ENCODE measurements at places on chromosomes 12 and 14. TPM values are rescaled to one million over a fixed set of nuclear protein-coding genes. Genes with fewer than 3 reads are reported as not detected.

- no peaks in the 10 kb centered on the region for H3K27me3 ChIP-seq
- no peaks in the 10 kb centered on the region for H3K4me1 ChIP-seq
- no peak overlapping the region for H3K27ac ChIP-seq
- no peaks in the 10 kb centered on the region for H3K36me3 ChIP-seq
- DNase-seq, result no peak
Observed at GRCh38 chr12:128426511-128426910, 159.5 kb downstream of the TMEM132C start.

DNA sequence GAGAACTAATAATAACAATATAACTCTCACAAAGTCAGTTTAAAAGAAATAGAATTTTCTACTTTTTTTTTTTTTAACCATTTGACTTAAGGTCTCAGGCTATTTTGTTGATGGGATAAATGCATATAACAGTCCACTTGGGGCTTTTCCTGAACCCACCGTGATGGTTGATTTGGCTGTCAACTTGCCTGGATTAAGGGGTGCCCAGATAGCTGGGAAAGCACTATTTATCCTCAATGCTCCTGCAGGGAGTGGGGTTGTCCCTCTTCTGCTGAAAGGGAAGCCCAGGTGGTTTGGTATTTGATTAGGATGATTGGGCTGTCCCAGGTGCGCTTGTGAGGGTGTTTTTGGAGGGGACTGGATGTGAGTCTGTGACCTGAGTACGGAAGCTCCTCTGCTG is 114.9 kb downstream of the AACS start:
- H3K36me3 ChIP-seq, result no peaks in the 10 kb centered on the region
- no peak overlapping the region for H3K27ac ChIP-seq
- H3K4me3 ChIP-seq, result no peak overlapping the region
- H3K4me1 ChIP-seq, result no peaks in the 10 kb centered on the region
- no peak for DNase-seq

The KRT5 gene
- total RNA-seq, result 2.7 TPM

The CLEC7A gene
- 9.3 TPM for total RNA-seq

DNA sequence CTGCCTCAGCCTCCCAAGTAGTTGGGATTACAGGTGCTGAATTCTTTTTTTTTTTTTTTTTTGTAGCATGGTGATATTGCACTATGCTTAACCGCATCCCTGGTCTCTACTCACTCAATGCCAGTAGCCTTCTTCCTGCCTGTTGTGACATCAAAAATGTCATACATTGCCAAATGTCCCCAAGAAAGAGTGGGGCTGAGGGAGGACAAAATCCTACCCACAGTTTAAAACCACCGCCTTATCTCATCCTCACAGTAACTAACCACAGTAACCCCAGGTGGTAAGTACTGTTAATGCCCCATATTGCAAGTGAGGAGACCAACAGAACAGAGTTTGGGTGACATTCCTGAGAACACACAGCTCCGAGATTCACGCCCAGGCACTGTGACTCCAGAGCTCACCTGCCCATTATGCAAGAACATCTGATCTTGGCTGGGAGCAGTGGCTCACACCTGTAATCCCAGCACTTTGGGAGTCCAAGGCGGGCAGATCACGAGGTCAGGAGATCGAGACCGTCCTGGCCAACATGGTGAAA is 19.6 kb downstream of the MORN3 start:
- no peaks in the 10 kb centered on the region for H3K4me1 ChIP-seq
- no peak for DNase-seq
- no peaks in the 10 kb centered on the region for H3K36me3 ChIP-seq
- H3K27ac ChIP-seq, result no peak overlapping the region
- H3K4me3 ChIP-seq, result no peak overlapping the region
- no peaks in the 10 kb centered on the region for H3K27me3 ChIP-seq

The ZC2HC1C gene
- 1.2 TPM for total RNA-seq

- no peak for DNase-seq
- H3K4me1 ChIP-seq, result no peaks in the 10 kb centered on the region
- no peaks in the 10 kb centered on the region for H3K36me3 ChIP-seq
Observed at GRCh38 chr12:60494244-60494643, 898.4 kb downstream of the SLC16A7 start.

The LHX5 gene
- total RNA-seq, result not detected

DNA sequence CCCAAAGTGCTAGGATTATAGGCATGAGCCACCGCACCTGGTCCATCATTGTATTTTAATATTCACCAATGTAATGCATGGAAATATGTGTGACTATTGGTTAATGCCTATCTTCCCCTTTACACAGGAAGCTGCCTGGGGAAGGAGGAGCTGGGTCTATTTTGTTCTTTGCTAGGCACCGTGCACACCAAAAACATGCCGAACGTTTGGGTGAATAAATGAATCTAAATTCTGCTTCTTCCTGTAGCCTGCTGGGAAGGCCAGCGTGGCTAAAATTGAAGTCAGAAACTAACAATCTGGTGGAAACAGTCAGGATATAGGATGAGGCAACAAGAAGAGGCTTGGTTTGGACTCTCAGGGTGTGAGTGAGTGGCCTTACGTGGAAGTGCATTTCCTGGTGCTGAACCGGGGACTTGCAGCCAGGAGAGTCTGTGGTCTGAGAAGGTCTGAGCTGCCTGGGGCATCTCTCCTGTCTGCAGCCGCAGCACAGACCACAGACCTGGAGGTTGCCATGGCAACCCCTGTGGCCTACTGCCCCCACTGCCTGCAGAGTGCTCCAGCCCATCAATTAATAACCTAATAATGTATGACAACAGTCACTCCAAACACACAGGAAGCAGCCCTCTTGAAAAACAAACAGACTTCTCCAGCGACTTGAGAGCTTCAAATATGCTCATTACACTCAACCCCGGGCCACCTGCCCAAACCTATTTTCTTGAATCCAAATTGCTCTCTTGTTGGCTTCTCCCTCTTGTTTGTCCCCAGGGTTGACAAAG is 5.5 kb upstream of the GPR68 start:
- no peaks in the 10 kb centered on the region for H3K36me3 ChIP-seq

DNA sequence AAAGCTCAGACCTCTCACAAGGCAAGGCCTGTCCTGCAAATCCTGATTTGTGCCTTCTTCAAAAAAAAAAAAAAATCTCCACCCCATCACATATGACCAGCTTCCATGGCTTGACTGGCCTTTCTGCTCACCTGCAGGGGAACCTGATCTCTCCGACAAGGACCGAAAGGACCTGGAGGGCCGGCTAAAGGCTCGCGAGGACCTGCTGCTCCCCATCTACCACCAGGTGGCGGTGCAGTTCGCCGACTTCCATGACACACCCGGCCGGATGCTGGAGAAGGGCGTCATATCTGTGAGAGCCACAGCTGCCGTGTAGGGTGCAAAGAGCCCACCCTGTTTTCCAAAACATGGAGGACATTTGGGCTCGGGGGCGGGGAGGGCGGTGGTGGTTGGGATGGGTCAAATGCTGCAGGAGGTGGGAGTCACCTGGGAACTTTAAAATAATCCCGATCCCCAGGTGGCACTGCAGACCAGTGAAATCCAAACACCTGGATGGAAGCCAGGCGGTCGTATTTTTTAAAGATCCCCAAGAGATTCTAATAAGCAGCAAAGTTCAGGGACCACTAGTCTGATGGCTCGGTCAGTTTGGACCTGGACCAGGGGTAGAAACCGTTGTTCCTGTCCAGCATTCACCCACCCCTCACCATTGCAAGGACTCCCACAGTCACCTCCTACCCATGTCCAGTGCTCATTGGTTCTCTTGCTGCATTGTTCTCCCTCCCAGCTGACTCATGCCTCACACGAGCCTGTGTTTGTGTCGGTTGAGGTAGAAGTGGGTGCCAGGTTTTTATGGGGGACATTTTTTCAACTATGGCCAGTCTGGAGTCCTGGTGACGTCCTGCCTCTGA is 44.8 kb downstream of the FOXN4 start:
- H3K4me1 ChIP-seq, result no peaks in the 10 kb centered on the region
- H3K4me3 ChIP-seq, result no peak overlapping the region
- H3K36me3 ChIP-seq, result peaks cover 100% of the 10 kb centered on the region
- no peaks in the 10 kb centered on the region for H3K27me3 ChIP-seq

DNA sequence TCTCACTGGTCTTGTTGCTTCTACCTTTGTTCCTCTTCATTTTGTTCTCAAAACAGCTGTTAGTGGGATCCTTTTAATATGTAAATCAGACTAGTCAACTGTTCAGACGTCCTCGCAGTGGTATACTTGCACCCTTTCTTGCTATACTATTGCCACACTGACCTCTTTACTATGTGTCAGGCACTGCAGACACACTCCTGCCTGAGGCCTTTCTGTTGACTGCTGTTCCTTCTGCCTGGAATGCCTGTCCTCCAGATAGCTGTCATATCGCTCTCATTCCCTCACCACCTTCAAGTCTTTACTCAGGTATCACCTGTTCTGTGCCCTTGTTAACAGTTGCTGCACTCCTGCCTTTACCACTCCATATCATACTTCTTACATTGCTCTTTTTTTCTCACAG is 90.0 kb upstream of the TMEM263 start:
- H3K4me3 ChIP-seq, result no peak overlapping the region
- no peaks in the 10 kb centered on the region for H3K4me1 ChIP-seq
- no peaks in the 10 kb centered on the region for H3K27me3 ChIP-seq
- DNase-seq, result no peak

The MUCL1 gene
- not detected for total RNA-seq

The ZNF605 gene
- total RNA-seq, result 9.0 TPM

The POTEG gene
- not detected for total RNA-seq

DNA sequence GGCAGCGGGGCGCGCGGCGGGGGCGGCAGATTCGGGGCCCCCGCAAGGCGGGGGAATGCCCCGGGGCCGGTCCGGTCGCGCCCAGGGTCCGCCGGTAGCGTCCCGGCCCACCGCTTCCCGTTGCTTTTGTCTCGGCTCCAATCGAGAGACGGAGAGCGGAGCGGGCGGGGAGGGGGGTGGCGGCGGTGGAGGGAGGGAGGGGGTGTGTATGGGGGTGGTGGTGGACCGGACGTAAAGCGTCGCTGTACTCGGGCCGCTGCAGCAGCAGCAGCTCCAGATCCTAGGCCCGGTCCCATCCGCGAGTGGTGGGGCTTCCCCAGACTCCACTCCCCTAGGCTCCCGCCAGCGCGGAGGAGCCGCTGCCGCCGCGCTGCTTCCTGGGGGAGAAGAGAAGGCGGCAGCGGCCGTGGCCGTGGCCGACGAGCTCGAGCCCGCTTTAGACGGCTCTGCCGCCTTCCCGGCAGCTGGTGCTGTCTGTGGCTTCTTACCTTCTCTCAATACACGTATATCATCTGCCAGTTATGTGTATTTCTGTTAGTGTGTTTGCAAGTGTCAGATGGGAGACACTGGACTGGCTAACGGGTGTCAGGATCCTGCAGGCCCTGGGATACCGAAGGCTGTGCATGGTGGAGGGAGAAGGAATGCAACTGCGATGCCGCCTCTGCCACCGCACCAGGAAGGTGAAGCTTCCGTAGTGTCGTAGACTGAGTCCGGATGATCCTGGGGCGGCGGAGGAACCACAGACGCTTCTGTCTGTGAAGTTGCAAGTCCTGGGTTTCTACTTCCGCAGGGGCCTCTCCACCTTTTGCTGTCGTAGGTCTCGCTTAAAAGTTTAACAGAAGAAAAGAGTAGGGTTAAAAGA is 508 bp downstream of the CNOT2 start:
- DNase-seq, result peak; percentile 19
- H3K27me3 ChIP-seq, result no peaks in the 10 kb centered on the region
- H3K4me3 ChIP-seq, result peak overlapping the region; percentile 87
- H3K36me3 ChIP-seq, result peaks cover 23% of the 10 kb centered on the region
- H3K27ac ChIP-seq, result peak overlapping the region; percentile 95

DNA sequence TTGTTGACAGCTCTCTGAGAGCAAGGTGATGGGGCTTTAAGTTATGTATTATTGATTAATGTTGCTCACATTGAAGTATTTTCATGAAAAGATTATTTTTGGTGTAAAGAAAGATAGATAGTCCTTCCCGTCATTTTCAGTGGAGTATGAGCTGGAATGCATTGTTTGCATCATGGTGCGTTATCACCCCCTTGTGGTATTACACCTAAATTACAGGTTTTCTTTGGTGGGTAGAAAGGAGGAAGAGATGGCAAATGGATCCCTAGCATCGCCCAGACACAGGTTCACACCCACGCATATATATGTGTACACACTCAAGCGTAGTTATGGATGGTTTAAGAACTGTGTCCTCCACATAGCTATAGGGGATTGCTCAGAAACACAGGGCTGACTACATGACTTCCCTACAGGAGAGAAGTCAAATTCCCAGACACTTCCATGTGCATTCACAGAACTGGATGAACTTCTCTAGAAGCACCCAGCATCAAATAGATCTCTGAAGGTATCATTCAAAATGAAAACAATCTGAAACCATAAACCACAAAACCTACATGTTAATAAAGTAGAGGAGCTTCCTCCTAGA is 14.4 kb upstream of the SERPINA10 start:
- H3K36me3 ChIP-seq, result no peaks in the 10 kb centered on the region
- H3K27me3 ChIP-seq, result no peaks in the 10 kb centered on the region
- H3K4me3 ChIP-seq, result no peak overlapping the region
- DNase-seq, result no peak
- H3K4me1 ChIP-seq, result no peaks in the 10 kb centered on the region

The KLHL33 gene
- 2.2 TPM for total RNA-seq

- H3K27ac ChIP-seq, result no peak overlapping the region
- no peak for DNase-seq
- H3K36me3 ChIP-seq, result no peaks in the 10 kb centered on the region
- H3K27me3 ChIP-seq, result no peaks in the 10 kb centered on the region
- no peak overlapping the region for H3K4me3 ChIP-seq
- H3K4me1 ChIP-seq, result no peaks in the 10 kb centered on the region
Observed at GRCh38 chr14:89098254-89098653, 273.8 kb downstream of the TTC8 start.

The M6PR gene
- total RNA-seq, result 94.0 TPM

DNA sequence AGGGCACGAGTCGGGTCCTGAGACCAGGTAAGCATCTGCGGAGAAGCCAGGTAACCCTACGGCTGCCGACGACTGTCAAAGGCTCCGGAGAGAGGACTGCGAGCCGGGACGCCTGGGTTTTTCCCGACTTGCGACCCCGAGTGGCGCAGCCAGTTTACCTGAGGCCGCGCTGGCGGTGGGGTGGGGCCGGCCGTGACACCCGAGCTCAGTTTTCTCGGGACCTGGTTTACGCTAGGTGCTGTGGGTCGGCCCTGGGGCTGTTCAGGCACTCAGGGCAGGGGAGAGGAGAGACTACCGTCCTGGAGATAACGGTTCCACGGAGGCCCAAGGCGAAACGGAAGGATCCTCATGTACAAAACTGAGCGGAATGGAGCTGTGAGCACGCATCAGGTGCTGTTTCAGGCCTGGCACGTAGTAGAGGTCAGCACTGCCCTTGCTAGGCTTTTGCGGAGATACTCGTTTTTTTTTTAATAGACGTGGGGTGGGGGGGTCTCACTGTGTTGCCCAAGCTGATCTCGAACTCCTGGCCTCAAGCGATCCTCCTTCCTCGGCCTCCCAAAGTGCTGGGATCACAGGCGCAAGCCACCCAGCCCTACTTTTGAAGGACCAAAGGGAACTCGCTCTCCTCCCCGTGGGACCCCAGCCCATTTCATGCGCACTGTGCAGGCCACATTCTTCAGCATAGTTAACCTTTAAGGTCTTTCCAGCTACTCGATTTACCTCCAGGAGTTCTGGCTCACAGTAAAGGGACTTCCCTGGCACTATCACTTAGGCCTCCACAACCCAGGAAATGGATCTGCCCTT is 471 bp downstream of the MTRFR start:
- peak overlapping the region; percentile 80 for H3K4me3 ChIP-seq
- H3K27me3 ChIP-seq, result no peaks in the 10 kb centered on the region
- peaks cover 3% of the 10 kb centered on the region for H3K4me1 ChIP-seq
- DNase-seq, result no peak
- H3K27ac ChIP-seq, result peak overlapping the region; percentile 92
- H3K36me3 ChIP-seq, result peaks cover 9% of the 10 kb centered on the region

GRCh38 chr14:102938191-102938590 is 15.7 kb downstream of the AMN start:
- H3K4me1 ChIP-seq, result peaks cover 11% of the 10 kb centered on the region
- no peaks in the 10 kb centered on the region for H3K27me3 ChIP-seq
- peaks cover 4% of the 10 kb centered on the region for H3K36me3 ChIP-seq
- DNase-seq, result no peak

The CCDC197 gene
- total RNA-seq, result not detected

All from tibial nerve (tissue), 4 donors.